ENCODE measurements at places on chromosomes 4 and X. TPM values are rescaled to one million over a fixed set of nuclear protein-coding genes. Genes with fewer than 3 reads are reported as not detected.
A peak's percentile ranks its signal among the peaks of the same experiment; 100 is the strongest.

GRCh38 chrX:75784680-75785491 lies at the start of gene MAGEE2:
Gene MAGEE2 (minus strand): TSS chrX:75785254. CDS start chrX:75785051, 203 bp downstream.
- peak; percentile 45 for ATAC-seq

DNA sequence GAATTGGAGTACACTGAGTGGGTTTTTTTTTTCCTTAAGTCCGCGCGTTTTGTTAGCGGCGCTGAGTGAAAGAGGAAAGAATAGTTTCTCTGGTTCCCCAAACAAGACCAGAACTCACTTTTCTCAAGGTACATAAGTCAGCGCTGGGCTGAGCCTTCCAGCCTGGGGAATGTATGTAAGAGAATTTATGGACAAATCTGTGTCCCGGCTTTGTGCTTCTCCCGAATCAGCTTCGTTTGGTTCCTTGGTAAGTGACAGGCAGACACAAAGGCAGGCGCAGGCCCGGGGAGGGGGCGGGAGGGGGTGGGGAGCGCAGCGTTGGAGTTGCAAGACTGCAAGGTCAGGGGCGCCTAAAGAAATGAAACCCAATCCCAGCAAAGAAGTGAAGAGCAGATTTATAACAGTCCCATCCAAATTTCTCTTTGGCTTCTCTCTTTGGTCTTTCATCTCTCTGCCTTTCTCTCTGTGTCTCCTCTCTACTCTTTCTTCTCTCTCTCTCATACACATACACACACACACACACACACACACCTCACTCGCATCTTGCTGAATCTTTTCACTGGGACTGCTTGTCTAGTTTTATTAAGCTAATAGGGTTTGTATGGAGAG lies 981 bp downstream of the TET2 start:
- ATAC-seq = peak; percentile 3

- ATAC-seq = no peak
These were observed 114.9 kb downstream of the ZNF827 start for GRCh38 chr4:145823743-145824142.

GRCh38 chr4:151865312-151865711 lies 104.5 kb upstream of the GATB start:
- no peak for ATAC-seq

DNA sequence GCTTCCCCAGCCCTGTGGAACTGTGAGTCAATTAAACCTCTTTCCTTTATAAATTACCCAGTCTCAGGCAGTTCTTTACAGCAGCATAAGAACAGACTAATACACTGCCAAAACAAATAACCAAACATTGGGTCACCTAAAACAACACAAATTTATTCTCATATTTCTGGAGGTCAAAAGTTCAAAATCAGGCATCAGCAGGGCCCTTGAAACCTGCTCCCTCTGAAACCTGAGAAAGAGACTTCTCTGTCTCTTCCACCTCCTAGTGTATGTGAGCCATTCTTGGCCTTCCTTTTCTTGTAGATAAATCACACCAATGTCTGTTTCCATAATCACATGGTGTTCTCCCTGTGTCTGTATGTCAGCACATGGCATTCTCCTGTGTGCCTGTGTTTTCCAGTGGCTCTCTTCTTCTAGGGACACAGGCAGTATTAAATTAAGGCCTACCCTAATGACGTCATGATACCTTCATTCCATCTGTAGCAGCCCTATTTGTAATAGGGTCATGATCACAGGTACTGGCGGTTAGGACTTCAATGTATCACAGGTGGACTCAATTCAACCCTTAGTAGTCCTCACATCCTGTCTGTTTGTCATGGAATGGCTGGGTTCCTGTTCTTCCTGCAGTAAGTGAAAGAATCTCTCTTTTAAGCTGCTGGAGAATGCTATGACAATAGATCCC lies 147.3 kb upstream of the CLNK start:
- no peak for ATAC-seq

DNA sequence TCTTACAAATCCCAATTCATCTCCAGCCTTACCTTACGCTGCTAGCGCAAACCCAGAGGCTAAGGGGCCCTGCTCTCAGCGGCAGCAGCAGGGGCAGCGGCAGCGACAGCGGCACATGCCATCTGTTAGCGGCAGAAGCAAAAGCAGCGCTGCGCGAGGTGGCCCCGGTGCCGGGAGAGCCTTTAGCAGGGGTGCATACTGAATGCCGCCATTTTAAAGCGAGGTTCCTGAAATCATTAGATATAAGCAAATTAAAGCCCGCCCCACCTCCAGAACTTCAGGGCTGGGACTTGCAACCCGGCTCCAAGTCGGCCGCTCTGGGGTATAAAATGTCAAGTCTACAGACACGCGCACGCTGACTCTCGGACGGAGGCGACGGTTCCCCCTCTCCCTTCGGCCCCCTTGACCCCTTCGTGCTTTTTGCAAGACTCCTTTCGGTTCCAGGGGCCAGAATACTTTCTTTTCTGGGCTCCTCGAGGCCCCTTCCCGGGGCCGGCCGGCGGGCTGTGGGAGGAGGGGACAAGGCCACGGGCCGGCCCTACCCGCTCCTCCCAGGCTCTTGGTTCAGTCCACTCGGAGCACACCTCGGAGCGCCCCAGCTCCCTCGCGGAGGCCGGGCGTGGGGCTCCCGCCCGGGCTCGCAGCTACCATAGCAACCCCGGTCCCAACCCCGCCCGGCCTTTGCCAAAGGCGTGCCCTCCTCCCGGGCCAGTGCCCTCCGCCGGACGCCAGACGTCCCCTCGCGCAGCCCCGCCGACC lies at the start of gene MBNL3:
Gene MBNL3, minus strand, starts transcription at position 220 of the 759 bp plus-strand sequence. CDS start 49,427 bp downstream, outside the sequence.
- ATAC-seq = peak; percentile 78

GRCh38 chrX:40064055-40064597 lies 33.6 kb downstream of the BCOR start:
- ATAC-seq = no peak

GRCh38 chrX:150326541-150327247 lies 36.4 kb upstream of the MAMLD1 start:
- no peak for ATAC-seq

DNA sequence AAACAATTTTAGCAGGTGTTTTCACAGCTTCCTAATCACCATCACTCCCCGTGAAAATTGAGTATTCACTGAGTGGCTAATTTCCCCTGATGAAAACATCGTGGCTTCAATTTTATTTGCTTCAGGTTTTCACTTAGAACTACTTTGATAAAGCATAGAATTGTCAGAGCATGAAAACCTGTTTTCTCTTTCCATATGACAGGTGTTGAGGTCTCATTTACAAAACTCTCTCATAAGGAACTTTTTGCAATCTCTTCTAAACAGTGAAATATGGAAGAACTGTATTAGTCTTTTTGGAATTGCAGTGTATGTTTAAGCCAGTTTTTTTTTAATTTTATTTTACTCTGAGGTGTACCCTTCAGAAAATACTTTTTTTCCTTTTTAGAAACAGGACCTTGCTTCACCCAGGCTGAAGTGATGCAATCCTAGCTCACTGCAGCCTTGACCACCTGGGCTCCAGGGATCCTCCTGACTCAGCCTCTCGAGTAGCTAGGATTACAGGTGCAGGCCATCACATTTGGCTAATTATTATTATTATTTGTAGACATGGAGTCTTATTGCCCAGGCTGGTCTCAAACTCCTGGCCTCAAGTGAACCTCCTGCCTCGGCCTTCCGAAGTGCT lies 111.2 kb upstream of the RAPGEF2 start:
- ATAC-seq = no peak

- ATAC-seq = no peak
These were observed 1602.4 kb upstream of the ADGRL3 start for GRCh38 chr4:59597536-59598329.

GRCh38 chr4:121653214-121653613 lies 43.6 kb downstream of the ANXA5 start:
- ATAC-seq = peak; percentile 29

GRCh38 chr4:94641702-94642560 lies 115.8 kb upstream of the BMPR1B start:
- no peak for ATAC-seq

- no peak for ATAC-seq
These were observed 448.9 kb downstream of the FSTL5 start for GRCh38 chr4:161714931-161715330.

DNA sequence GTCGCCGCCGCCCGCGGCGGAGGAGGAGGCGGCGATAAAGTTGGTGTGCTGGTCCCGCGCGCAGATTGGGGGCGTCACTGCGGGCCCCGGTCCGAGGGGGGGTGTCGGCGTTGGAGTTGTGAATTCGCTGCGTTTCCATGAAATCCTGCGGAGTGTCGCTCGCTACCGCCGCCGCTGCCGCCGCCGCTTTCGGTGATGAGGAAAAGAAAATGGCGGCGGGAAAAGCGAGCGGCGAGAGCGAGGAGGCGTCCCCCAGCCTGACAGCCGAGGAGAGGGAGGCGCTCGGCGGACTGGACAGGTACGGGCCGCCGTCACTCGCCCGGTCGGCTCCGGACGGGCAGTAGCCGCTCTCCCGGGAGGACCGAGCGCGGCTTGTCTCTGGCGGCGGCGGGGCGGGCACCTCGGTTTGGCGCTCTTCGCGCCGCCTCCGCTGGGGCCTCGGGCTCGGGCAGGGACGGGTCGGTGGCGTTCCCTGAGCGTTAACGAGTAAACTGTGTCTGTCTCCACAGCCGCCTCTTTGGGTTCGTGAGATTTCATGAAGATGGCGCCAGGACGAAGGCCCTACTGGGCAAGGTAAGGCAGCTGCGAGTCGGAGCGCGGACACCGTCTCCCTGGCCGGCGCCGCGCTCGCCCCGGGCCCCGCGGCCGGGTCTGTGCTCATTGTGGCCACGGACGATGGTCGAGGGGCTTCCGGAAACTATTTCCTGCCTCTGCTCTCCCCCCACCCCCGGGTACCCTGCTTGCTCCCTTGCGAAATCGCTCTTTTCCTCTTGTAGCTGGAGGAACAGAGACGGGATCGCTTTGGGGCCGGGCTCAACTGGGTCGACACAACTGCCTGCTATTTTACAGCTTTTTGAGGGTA lies 658 bp downstream of the KDM6A start:
- ATAC-seq = peak; percentile 6

DNA sequence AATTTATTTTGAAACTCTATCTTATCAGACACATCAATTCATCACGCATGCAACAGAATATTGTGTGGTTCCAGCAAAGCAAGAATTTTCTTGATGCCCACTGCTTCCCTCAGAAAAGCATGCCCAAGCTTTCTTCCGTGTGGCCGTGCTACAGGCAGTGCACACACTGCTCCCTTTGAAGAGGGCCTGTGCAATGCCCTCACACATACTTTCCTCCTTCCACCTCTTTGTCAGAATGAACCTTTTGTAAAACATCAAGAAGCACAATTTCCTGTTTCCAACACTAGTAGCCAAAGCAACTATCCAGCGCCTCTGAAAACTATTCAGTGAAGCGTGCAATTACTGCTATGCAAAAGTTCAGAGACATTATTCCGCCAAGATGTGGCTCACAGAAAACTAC lies 201.7 kb downstream of the NLGN4X start:
- no peak for ATAC-seq

DNA sequence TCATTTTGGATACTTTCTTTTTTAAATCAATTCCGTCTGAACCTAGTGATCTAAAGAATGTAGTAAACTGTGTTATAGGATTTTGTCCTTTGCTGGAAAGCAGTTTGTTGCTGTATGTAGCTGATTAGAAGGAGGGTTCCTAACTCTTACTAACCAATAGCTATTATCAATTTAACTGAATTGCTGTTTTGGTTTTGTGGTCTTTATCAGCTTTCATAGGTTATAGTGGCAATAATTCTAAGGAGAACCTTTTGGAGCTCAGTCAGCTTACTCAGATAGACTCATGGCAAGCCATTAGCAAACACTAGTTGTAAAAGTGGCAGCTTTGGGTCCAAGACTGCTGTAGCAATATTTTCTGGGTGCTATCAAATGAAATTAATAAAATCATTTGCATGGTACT lies 29.6 kb downstream of the SH3BGRL start:
- no peak for ATAC-seq

DNA sequence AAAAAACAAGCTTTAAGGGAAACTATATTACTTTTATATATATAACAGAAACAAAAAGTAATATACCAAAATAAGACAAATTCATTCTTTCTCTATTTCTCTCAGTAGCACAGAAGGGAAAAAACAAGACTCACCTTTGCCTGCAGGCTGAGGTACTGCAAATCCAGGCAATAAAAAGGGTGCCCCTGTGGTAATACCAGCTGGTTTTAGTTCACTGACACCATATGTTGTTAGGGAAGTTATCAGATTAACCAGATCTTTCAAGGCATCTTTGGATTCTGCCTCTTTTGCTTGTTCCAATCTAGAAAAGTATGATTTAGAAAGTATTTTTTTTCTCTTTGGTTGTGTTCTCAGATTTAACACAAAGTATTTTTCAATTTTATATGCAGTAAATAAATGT lies 139.8 kb downstream of the WDFY3 start:
- ATAC-seq = no peak

GRCh38 chr4:88706574-88706973 lies 8.9 kb upstream of the NAP1L5 start:
- no peak for ATAC-seq

DNA sequence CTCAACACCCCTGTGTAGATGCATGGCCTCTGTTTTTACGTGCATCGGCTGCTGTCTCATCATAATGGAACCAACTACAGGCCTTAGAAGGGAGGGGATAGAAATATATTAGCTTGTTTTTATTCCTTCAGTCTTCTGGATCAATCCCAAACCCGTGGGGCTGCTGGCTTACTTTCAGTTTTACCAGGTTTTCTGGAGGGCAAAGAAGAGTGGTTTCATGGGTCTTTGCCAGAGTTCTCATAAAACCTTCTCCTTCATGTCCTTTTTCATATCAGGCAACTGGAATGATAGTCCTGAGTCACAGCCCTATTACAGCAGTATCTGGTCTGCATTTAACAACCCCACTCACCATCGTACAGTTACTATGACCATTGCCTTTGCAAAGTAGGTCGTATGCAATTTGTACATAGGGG lies 34.6 kb downstream of the PPP2R2C start:
- ATAC-seq = no peak

- ATAC-seq = no peak
These were observed 62.4 kb upstream of the WDFY3 start for GRCh38 chr4:85028910-85029309.

DNA sequence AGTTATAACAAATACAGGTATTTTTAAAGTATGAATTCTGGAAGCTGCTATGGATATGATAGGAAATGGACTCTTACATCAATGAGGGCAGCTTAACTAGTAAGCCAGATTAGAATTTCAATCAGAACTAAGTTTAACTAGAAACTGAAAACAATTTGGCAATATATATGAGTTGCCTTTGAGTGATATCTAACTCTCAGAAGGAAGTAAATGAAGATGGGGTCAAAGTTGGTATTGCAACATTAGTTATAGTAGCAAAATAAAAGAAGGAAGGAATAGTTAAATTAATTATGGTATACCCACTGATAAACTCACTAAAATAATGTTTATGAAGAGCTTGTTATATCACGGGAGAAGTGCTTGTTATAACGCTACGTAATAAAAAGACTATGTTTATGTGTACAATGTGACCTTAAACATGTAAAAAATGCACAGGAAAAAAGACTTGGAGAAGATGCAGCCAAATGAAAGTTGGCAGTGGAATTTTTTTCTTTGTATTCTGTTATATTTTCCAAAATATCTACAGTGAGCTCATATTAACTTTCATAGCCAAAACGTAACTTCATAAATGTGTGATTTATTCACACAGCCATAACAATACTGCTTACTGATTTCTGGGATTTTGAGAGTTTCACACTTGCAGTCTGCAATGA lies 34.5 kb downstream of the PHKA2 start:
- ATAC-seq = no peak

GRCh38 chrX:1496076-1496475 lies 40.9 kb downstream of the P2RY8 start:
- no peak for ATAC-seq

Gene NALF2
- total RNA-seq = 0.45 TPM

Gene CLNK
- total RNA-seq = not detected

Gene LANCL3
- 0.95 TPM for total RNA-seq

Gene PFKFB1
- 0.50 TPM for total RNA-seq

Gene RNF212
- total RNA-seq = 1.3 TPM

Gene PRR32
- not detected for total RNA-seq

Gene MED28
- 50.0 TPM for total RNA-seq

Gene MEPE
- total RNA-seq = not detected

Gene DUSP21
- total RNA-seq = not detected

Gene POLN
- 7.8 TPM for total RNA-seq

Gene MAP7D2
- total RNA-seq = 0.22 TPM
